ENCODE measurements at places on chromosomes 7 and 10. TPM values are rescaled to one million over a fixed set of nuclear protein-coding genes. Genes with fewer than 3 reads are reported as not detected.

Gene CABCOCO1
- 0.79 TPM for total RNA-seq

Gene DGKI
- total RNA-seq: 0.82 TPM

Gene DNAJB6
- total RNA-seq: 96.0 TPM

Gene LIPM
- not detected for total RNA-seq

Gene PNLIP
- not detected for total RNA-seq

Gene HTR5A
- not detected for total RNA-seq

Gene BZW2
- 96.3 TPM for total RNA-seq

Gene CPN1
- 0.29 TPM for total RNA-seq

Gene WDR86
- 0.11 TPM for total RNA-seq

Gene LOXL4
- 1.5 TPM for total RNA-seq

Gene OGDH
- total RNA-seq: 29.9 TPM

Gene NYAP1
- 5.8 TPM for total RNA-seq

Gene DHX32
- total RNA-seq: 35.6 TPM

Gene KEL
- not detected for total RNA-seq

Gene GPR85
- total RNA-seq: not detected

Gene WEE2
- not detected for total RNA-seq

Gene SKIDA1
- total RNA-seq: 0.74 TPM

Gene ARMC3
- total RNA-seq: 0.71 TPM

Gene SRGN
- total RNA-seq: 91.0 TPM

Gene SDK1
- total RNA-seq: 0.37 TPM

Gene FAM25C
- total RNA-seq: 0.98 TPM

Gene NEUROD6
- total RNA-seq: not detected

Gene CLDN4
- 4.8 TPM for total RNA-seq

Gene SOSTDC1
- not detected for total RNA-seq

Gene CHCHD1
- 75.1 TPM for total RNA-seq

Gene PROSER2
- total RNA-seq: 44.3 TPM

Gene WNT2
- total RNA-seq: not detected

Gene OR9A2
- total RNA-seq: not detected

Gene SPAM1
- not detected for total RNA-seq

Gene CCDC3
- 0.93 TPM for total RNA-seq

Gene GPR141
- not detected for total RNA-seq

Gene LRMDA
- 4.4 TPM for total RNA-seq

Gene ERVW-1
- not detected for total RNA-seq

Gene SUN1
- 86.5 TPM for total RNA-seq

Gene ODAD2
- not detected for total RNA-seq

Gene CTTNBP2
- 0.29 TPM for total RNA-seq

Gene ELOVL3
- total RNA-seq: 0.38 TPM

Gene TFR2
- 2.2 TPM for total RNA-seq

Gene PRF1
- total RNA-seq: 0.03 TPM
